ENCODE measurements at places on chromosomes 13 and 19. TPM values are rescaled to one million over a fixed set of nuclear protein-coding genes. Genes with fewer than 3 reads are reported as not detected.

ZNF587B gene
- 16.3 TPM for total RNA-seq

PRODH2 gene
- not detected for total RNA-seq

FUT6 gene
- total RNA-seq = not detected

CACNG8 gene
- total RNA-seq = 3.0 TPM

ARHGAP33 gene
- total RNA-seq = 18.4 TPM

OVOL3 gene
- not detected for total RNA-seq
